Activated naive CD8-positive, alpha-beta T cell treated with anti-CD3 and anti-CD28 coated beads, Interleukin-2, amount 50 U/mL, for 24 hours (primary cell): ENCODE measurements at places on chromosomes 4 and X.

GRCh38 chrX:68139791-68140190 lies 293.5 kb downstream of the OPHN1 start:
- no peak for DNase-seq

DNA sequence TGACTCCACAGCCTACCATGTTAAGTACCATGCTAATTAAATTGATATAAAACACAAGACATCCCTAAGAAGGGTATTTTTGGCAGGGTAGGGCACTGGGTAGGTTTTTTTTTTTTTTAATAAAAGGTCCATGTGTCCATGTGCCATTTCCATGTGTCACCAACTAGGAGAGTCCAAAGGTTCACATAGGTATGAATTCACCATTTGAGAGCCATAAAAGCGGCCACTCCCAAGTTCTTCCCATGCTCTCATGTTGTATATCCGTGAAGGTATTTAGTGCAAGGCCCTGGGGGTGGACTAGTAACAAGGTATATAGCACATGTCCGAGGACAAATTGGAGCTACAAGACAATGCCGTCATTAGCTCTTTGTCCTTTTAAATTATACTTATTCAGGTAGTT lies 107.3 kb downstream of the PDE5A start:
- DNase-seq = no peak

DNA sequence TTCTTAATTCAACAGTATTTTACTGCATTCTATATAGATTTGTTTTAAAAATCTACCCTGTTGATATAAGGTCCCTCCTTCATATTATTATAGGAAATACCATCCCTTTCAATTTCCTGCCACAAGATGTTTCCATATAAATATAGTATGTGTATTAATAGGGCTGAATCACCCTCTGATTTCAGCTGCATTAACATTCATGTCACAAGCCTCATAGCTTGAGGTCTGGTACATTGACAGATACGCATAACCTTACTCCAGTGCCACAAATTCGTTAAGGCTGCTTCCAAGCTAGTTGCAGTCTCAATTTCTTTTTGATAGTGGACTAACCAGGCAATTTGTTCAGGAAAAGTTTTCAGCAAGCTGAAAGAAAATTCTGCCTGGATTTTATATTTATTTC lies 128.4 kb downstream of the KLHL34 start:
- DNase-seq = no peak

DNA sequence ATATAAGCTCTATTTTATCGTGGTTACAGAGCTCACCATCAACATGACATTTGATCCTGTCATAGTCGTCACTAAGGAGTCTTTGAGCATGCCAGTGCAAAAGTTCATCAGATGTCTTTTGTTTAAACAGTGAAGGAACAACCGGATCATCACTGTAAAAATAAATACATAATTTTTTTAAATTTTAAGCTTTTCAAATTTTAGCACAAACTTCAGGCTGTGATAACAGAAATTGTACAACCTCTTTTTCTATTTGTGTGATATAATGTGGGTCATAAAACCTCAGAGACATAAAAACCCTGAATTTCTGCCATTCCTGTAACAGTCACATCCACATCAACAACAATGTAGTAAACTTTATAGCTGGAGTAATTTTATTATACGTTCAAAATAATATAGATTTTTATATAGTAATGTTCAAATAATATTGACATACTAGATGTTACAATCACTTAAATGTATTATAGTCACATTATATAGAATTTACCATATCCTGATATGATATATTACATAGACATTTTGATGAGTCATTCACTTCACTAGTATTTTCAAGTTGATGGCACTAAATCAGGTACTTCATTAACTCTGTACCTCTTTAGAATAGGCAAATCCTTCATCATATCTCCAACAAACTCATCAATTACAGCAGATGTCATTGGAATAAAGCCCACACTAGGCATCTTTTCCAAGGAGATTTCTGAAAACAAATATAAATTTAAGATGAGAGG lies 47.7 kb downstream of the DDX60L start:
- DNase-seq = no peak

DNA sequence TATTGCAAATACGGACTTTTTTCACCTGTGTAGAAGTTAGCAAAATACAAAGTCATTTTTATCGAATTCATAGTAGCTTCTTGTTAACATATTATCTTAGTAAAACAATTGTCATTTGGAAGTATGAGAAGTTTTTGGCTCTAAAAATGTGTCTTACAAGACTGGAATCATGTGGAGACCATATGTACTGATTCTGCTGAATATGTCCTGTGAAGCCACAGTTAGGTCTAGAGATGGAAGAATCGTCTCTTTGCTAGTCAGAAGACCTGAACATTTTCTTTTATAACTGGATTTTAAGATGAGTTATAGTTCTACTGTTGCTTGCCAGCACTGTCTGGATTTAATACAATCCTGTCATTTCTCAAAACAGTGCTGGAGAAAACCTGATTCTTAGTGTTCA lies 29.0 kb downstream of the TMEM165 start:
- no peak for DNase-seq

DNA sequence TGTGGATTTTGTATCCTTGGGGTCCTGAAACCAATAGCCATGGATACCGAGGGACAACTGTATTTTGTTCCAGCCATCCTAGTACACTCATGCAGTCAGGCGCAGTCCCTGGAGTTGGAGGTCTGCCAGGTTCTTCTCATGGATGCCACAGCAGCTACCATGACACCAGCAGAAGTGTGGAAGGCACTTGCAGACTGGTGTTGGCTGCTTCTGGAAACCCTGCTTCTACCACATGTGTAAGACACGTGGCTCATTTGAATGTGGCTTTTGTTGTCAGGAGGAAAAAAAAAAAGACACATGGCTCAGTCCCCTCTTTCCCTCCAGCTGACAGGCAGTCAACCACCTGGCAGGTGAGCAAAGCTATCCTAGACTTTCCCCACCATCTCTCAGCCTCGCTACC lies 19.4 kb downstream of the DRD5 start:
- no peak for DNase-seq

DNA sequence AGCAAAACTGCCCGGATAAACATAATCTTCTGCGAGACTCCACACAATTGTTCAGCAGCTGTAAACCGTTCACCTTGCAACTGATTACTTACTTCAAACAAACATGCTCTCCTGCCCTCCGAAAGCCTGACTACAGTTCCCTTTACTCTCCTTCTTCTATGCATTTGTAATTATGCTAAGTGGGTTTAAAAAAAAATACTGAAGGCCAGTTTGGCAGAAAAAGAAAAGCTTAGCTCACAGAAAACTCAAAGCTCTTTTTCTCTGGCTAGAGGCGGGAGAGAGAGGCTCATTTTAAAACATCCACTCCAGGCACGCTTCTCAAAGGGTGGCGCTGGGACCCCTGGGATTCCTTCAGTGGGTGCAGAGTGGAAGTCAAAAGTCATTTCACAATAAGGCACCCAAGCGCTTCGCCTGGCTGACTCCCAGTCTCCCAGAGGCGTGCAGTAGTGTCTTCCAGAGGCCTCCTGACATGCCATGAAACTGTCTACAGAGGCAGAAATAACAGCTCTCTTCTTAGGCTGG lies 1.9 kb downstream of the DHRSX start:
- DNase-seq = no peak

DNA sequence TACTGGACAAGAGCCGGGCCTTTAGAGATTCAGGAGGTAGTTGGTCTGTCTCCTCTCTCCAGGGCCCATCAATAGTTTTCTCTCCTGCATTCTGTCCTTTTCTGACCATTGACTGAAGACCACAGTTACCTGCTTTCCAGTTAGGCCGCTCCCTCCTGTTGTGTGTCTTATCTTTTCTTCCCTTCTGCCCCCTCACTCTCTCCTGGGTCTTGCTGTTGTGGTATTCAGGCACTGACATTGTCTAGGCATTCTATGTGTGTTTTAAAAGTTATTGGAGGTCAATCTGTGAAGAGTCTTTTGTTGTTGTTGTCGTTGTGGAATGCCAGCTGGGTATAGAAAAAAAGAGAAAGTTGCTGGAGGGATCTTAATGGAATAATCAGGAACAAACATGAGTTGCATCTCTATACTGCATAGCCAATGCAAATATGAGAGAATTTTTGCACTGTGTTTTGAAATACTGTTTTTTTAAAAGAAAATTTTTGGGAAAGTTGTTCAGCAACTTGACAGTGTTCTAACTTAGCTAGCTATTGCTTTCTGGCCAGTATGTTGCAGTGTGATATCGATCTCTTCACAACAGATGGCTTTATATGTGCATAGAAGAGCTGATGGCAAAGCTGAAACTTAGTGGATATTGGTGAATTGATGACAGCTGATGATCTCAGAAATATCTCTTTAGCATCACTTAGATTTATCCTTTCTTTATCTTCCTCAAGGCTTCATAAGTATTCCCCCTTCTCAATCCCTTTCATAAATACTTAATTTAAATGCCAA lies 240.7 kb downstream of the C4orf33 start:
- DNase-seq = no peak

- no peak for DNase-seq
These were observed 53.5 kb downstream of the SMAD1 start for GRCh38 chr4:145535202-145535601.

GRCh38 chrX:25015486-25016360 lies at the start of gene ARX:
Gene ARX, minus strand, starts transcription at chrX:25015965. Its CDS starts 228 bp downstream, at chrX:25015737.
- peak; percentile 30 for DNase-seq

- DNase-seq = no peak
These were observed 74.1 kb downstream of the TAB3 start for GRCh38 chrX:30814978-30815377.

DNA sequence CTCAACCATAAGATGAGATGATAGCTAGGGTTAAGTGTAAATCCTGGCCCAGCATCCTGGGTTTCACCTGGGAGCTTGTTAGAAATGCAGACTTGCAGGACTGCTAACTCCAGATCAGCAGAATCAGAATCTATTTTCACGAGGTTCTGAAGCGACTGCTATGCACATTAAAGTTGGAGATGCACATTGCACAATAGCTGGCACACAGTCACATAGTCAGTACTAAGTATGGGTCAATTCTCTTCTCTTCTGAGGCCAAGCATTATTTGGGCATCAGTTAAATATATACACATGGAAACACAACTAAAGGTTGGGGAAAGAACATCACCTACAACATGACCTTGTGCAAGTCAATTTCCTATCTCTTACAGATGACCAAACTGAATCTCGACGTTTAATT lies 155.1 kb upstream of the FGF13 start:
- DNase-seq = no peak

DNA sequence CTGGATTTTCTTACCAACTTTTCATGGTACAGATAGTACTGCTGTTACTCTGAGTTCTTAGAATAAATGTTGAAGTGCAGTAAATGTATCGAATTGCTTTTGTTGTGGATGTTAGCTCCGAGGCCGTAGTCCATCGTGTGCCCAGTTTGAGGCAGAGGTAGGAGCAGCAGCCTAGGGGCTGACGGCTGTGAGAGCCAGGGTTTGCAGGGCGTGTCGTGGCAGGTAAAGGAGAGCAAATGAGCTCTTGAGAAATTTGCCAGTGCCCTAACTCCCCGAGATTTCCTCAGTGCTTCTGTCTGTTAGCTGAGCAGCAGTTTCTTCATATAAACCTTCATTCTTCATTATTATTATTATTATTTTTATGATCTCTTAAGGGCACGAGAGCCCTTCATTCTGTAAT lies 21.6 kb downstream of the PRIMPOL start:
- no peak for DNase-seq

- no peak for DNase-seq
These were observed 50.8 kb upstream of the ADGRL3 start for GRCh38 chr4:61149278-61149677.

- no peak for DNase-seq
These were observed 54.9 kb upstream of the IRF2 start for GRCh38 chr4:184529283-184529682.

- no peak for DNase-seq
These were observed 95.1 kb downstream of the NHS start for GRCh38 chrX:17470136-17470535.

- DNase-seq = no peak
These were observed 39.6 kb downstream of the PALLD start for GRCh38 chr4:168536448-168536847.

DNA sequence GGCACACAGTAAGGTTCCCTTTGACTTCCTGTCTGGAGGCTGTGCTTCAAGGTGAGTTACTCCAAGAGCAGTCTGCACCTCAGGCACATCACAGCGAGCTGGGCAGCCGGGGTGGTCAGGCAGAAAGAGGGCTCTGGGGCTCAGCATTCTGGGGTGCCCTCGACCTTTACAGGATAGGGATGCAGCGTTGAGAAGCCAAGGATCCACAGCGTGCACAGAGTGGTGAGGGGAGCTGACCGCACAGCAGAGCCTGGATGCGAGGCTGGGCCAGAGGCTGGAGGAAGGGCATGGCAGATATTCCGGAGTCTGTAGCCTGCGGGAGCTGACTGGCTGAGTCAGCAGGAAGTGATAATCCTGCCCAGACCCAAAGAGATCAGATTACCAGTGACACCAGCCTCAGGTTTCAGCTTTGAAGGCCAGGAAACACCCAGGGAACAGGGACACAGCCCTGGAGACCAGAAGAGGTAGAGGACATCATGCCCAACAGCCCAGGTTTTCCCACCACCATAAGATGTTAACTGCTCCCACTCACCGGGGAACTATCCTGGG lies 38.4 kb upstream of the PDLIM3 start:
- no peak for DNase-seq

DNA sequence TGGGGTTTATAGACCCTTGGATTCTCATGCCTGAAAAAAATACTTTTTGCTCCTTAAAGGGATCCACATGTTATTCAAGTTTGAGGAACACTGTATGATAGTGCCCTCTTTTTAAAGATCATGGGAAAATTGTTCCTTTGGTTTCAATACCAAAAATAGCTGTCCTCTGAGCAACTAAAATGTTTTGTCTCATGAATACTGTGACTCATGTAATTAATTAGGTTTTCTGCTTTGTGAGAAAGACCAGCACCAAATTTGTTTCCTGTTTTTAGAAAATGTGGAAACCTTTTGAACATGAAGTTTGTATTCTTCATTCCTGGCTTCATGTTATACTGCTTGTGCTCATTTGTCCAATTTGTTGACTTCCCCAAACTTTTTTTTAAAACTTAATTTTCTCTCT lies 127.6 kb upstream of the SH3RF1 start:
- DNase-seq = no peak

DNA sequence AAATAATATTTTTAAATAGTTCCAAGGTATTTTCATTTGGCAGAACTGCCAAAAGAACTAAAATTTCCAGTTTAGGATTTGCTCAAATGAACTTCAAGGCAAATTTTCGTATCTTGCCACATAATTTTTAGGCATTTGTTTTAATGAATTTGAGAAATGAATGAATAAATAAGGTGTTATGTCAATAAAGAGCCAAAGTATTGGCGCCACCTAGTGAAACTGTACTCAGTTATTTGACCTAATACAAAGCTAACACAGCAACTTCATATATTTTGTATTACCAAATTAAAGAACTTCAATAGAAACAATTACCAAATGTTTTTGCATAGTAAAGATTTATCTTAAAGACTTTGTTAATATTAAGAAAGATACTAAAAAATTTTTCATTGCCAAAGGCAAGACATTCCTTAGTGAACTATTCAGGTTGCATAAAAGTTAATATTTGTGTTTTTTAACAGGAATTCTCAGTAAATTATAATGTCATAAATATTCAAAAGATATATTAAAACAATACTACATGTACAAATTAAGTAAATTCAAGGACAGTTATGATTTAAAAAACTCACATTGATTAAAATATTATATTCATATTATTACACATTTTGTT lies 50.3 kb downstream of the STPG2 start:
- no peak for DNase-seq
